Inflammatory macrophage treated with lipopolysaccharide for 1 hour (primary cell): ENCODE measurements at places on chromosomes 4 and X.

- DNase-seq = no peak
Observed at GRCh38 chr4:38489924-38490639, 173.9 kb upstream of the KLF3 start.

- peak; percentile 65 for DNase-seq
Observed at GRCh38 chr4:128913228-128913627, 103.7 kb downstream of the JADE1 start.

- DNase-seq = peak; percentile 18
Observed at GRCh38 chrX:18855919-18856644, 127.8 kb downstream of the PHKA2 start.

GRCh38 chr4:10109995-10110670 lies 6.5 kb downstream of the WDR1 start:
- DNase-seq = no peak

- DNase-seq = peak; percentile 38
Observed at GRCh38 chr4:88985088-88985773, 71.8 kb downstream of the FAM13A start.

DNA sequence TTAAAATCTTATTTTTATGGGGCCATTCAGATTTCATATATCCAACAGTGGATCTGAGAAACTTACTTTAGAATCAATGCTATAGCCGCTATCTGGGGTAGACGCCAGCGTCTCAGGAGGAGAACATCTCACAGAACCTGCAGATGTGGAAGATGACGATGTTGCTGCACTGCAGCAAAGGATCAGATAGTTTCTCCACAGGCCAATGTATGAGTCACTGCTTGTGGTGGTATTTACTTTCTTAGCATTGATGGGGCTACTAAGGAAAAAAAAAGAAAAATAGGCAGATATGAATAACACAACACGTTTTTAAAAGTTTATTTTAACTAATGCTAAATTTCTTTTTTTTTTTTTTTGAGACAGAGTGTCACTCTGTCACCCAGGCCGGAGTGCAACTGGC lies 85.9 kb downstream of the ZAR1 start:
- no peak for DNase-seq

DNA sequence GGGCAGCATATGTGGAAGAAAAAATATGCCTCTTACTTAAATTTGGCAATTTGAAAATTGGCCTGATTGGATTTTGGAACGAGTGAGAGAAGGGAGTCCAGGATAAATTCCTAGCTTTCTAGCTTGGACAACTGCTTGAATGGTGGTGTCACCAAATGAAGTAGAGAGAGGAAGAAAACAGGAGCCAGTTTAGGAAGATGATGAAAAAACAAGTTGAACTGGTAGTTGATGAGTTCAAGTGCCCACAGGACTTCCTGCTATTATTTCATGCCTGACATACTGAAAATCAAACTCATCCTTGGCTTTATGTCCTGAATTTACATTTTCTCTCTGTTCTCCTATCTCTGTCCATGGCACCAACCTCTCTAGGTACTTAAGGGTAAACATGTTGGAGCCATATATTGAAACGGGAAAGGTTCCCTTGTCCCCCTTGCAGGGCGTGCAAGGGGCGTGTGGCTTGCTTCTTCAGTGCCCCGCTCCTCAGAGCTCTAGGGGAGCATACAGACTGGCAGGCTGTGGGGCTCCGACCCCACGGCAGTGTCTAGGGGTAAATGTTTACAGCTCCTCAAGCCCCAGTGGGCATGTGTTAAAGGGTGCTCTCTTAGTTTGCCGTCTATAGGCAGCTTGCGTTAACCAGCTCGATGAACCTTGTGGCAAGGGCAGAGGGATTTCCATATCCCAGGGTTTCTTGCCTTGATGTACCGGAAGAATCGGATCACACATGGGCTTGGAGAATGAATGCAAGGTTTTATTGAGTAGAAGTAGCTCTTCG lies 250.7 kb upstream of the PGRMC2 start:
- DNase-seq = no peak
